ENCODE measurements at places on chromosomes 3 and 15.

- no peak for DNase-seq
These were observed 192.3 kb downstream of the PLCL2 start for GRCh38 chr3:17076940-17077605.

GRCh38 chr3:143266511-143266910 is 146.9 kb downstream of the CHST2 start:
- DNase-seq = no peak

DNA sequence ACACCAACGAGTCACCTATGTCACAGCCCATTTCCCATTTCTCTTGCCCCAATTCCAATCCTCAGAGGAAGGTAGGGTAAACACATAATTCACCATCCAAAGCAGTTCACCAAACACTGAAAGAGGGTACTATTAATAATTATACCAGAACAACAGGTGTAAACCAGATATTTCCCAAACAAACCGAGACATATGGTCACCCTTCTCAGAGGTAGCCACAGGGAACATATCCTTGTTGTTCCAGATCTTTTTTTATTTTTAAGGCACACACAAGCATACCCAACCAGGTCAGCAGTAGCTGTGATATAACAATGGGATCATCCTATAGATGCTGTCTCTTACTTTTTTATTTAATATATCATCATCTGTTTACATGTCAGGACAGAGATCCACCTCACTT is 24.7 kb downstream of the MAGI1 start:
- DNase-seq = no peak

DNA sequence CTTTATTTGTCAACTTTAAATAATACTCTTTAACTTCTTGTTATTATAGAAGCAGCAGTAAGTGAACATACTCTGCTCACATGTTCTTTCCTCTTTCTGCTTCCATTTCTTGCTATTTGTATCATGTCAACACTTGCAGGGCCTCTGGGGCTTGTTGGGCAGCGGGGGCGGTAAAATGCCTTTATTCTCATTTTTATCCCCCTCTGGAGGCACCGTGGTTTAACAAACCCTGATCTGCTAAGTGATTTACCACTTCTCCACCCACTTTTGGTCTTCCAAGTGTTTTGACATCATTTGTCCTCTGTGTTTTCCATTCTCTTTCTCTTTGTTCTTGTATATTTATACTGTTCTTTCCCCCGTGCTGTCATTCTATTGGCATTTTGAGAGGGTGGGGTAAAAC is 33.9 kb downstream of the SCN10A start:
- no peak for DNase-seq

GRCh38 chr3:43212914-43213611 is 73.3 kb upstream of the SNRK start:
- DNase-seq = no peak

DNA sequence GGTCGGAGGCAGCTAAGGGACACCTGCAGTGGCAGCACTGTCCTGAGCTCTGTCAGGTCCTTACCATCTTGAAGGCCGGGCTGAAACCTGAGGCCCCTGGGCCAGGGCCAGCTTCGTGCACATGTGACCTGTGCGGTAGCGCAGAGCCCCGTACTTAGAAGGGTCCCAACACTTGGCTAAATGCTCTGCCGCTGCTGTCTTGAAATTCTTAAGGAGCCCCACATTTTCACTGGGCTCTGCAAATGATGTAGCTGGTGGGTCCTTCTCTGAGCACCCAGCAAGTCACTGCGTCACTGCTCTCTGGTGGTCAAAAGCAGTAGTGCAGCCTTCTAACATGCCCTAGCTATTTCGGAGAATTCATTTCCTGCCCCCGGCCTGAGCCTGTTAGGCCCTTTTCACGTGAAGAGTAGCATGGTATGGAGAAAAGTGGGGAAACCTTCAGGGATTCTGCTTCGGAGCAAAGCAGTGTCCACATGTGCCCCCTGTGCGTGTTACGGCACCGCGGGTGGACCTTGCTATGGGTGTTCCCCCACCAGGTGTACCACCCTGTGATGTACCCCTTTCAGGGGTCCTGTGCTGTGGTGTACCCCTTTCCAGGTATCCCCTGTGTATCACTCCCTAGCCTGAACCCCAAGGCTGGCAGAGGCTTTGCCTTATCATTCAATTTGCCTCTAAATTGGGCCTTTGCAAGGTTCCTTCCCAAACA is 79.7 kb downstream of the TMEM266 start:
- peak; percentile 30 for DNase-seq

DNA sequence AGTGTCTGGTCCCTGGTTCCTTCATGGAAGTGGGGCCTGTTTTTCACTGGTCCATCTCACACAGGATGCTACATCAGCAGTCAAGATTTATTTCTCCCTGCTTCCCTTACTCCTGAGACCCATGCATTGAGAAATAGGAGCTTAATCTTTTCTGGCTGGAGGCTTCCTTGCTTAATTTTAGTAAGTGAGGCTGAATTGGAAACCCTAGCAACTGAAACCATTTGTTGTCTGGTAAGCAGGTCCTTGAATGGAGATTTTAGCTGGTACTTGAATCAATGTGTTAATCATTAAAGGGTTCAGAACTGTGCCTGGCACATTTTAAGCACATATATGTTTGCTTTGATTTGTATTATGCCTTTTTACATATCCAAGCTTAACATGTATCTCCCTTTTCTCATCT is 20.2 kb upstream of the MEF2A start:
- DNase-seq = no peak

- DNase-seq = no peak
These were observed 253.3 kb downstream of the FAM43A start for GRCh38 chr3:194938845-194939531.

DNA sequence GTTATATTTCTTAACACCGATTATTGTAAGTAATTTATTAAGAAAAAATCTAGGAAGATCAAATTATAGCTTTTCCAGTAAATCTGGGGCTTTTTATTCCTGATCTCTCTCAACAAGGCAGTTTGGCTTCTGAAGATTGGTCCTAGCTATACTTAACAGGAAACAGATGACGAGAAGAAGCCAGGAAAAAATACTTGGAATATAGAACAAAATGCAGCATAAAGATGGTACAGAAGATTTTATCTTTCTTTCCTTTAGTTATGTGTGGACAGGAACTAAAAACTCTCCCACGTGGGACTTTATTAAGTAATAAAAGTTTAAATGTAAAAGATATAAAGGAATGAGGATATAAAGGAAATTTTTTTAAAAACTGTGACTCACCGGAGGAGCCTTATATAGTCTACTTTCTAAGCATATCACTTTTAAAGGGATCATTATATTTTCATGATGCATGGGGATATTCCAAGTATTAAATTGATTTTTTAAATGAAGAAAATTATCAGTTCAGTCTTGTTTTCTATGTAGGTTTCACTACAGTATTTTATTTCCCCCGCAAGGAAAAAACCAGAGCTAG is 8.2 kb downstream of the B3GNT5 start:
- DNase-seq = no peak

- DNase-seq = no peak
These were observed 70.5 kb upstream of the SAMMSON start for GRCh38 chr3:69929019-69929418.

GRCh38 chr3:122789585-122790273 is 3.9 kb downstream of the HSPBAP1 start:
- no peak for DNase-seq

DNA sequence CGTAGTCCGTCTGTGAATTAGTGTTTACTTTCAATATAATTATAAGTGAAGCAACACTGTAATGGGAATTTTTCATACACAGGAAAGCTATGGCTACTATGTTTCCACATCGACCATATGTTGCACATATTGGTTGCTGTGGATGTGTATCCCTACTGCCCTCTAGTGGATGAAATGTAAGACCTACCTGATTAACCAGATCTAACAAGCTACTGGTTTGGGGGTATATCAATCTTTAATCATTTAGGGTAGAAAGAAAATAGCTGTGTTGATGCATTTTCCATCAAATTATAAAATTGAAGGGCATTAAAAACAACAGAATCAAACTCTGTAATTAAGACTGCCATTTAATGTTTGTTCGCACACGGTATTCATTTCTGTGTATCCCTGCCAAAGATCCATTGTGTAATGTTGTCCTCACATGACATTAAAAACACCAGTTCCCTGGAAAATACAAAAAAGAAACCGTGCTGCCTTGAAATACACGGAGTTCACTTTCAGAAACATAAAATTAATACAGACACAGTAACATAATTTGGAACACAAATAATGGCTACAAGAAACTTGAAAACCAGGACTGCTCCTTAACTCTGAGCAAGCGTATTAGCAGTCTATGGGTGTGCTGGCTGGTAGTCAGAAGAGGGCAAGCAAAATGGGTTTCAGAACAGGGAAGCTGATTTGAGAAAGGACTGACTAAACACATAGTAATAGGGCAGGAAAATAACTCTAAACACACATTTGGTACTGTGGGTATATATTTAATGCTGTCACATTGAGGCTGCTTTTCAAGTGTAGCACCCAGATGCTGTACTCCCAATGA is 125.1 kb downstream of the TIGIT start:
- DNase-seq = peak; percentile 64

GRCh38 chr3:11126653-11127052 is 27.6 kb upstream of the HRH1 start:
- DNase-seq = no peak

DNA sequence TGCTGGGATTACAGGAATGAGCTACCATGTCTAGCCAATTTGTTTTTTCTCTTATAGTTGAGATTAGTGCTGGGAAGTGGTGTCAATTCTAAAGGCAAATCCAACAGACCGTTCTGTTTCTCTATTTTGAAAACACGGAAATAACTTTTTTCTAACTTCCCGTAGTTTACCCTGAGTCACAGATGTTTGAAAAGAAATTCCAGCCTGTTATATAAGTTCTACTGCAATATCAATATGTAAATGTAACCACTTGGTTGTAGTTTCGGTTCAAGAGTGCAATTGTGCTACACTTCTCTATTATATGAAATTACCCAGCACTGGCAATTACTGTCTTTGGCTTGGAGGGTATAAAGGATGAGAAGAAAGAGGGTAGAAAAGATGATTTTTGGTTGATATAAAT is 22.3 kb upstream of the GNB4 start:
- no peak for DNase-seq
